ENCODE measurements at places on chromosomes 3 and 15.

DNA sequence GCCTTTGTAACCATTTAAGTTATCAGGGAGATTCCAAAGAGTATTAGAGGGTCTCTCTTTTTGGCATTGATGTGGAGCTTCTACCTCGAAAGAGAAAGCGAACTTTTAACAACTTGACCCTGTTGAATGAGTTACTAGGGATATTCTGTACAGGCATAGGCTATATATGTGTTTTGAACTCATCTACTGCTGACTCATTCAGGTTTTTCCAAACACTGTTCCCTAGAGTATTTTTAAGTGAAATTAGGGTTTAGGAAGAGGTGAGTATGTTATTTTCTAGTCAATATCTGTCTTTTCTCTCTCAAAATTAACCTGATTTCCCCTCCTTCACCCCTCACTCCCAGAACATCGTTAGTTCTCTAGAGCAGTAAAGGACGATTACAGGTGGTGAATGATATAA lies 228.1 kb upstream of the C2CD4B start:
- no peak for DNase-seq

DNA sequence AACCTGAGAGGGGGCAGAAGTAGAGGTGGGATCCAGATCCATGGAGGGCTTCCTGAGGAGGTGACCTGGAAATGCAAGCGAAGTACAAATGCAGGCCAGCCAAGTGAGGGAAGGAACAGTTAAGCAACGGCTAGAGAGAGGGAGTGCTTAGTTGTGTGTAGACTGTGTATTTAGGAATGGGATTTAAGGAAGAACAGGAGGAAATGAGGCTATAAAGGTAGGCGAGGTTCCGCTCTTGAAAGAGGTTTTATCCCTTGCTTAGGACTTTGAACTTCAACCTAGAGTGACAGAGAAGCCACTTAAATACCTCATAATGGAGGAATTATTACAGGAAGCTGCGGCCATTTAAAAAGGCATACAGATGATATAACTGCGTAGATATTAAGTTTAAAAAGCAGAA lies 295.1 kb downstream of the THSD4 start:
- no peak for DNase-seq

- no peak for DNase-seq
Observed at GRCh38 chr15:49135342-49135857, 20.0 kb downstream of the COPS2 start.

DNA sequence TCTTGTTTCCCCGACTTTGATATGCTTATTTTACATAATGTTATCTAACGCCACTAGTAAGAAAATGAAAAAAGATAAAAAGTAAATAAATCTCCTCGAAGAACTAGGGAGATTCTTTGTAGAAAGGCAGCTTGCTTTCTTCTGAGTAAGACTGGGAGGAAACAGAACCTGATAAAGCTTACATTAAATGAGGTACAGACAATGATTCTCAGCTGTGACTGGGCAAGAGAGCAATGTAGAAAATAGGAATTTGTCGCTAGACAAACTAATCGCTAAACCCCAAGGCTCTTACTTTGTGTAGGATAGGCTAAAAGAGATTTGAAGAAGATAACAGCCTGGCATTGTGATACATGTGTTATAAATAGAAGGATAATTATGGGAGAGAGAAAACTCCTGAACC lies 919.0 kb upstream of the ALCAM start:
- DNase-seq, result no peak

- DNase-seq, result no peak
Observed at GRCh38 chr15:49137861-49138260, 17.5 kb downstream of the COPS2 start.

- DNase-seq, result no peak
Observed at GRCh38 chr3:139281522-139282196, 62.2 kb upstream of the MRPS22 start.

DNA sequence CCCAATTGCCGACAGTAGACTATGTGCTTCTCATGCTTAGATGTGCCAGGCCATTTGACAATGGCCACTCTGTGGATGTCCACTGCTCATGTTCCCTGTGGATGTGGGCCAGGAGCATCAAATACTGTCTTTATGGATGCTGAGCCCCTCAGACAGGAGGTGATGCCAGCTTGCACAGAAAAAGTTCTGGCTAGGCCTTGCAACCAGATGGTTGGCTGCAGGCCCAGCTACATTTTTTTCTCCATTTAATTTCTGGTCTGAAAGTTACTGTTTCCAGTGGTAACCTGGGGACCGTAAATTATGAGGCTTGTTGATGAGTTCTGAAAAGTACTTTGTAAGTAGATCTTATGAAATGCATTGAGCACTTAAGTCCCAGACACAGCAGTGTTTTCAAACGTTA lies 228.5 kb downstream of the CHL1 start:
- DNase-seq, result no peak
